ENCODE measurements at places on chromosomes 5 and 9.
A peak's percentile ranks its signal among the peaks of the same experiment; 100 is the strongest.

DNA sequence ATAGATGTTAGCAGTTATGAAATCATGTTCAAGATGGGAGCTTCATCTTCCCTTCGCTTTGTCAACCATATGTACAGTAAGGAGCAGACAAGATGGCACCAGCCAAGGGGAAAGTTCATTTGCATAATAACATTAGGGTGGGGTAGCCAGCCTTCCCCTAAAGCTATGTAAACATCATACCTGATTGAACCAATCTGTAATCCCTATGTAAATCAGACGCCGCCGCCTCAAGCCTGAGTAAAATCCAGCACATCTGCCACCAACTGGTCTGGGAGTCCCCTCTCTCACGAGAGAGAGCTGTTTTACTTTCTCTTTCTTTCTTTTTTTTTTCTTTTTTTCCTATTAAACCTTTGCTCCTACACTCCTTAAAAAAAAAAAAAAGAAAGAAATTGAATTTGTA is 30.8 kb upstream of the REEP2 start:
- DNase-seq = peak; percentile 1

DNA sequence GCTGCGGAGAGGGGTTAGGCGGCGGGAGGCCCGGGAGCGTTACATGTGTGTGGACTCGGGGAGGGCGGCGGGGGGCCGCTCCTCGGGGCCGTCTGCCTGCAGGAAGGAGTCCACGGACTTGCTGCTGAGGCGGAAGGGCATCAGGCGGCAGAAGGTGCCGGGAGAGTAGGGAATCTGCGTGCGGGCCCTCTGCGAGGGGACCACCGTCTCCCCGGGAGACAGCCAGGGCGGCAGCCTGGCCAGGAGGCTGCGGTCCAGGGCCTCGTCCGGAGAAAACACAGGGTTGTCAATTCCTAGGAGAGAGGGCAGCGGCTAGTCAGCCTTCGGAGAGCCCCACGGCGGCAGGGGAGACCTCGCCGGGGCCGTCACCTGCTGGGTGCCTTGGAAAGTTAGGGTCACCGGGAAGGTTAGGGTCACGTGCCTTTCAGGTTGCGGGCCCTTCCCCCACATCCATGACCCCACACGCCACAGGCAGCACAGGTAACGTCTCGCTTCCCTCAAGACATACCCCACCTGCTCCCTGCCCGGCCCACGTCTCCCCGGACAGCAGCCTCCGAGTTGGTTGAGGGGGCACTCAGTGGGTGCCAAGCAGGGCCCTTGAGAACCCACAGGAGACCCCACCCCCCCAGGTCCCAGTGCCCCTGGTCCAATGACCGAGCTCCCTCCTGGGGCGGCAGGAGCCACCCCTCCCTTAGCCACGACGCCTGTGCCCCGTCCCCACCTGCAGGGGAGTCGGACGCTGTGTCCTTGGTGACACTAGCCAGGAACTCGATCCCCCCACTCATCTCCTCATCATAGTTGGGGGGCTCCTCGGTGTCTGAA is 32.1 kb downstream of the EXOC3 start:
- DNase-seq = peak; percentile 22

- no peak for DNase-seq
These were observed 38.6 kb upstream of the SMC5 start for GRCh38 chr9:70220216-70220615.

- no peak for DNase-seq
These were observed 1325.0 kb upstream of the DMAC1 start for GRCh38 chr9:9124616-9125015.

- no peak for DNase-seq
These were observed 229.9 kb downstream of the SGCD start for GRCh38 chr5:156556666-156557406.

GRCh38 chr9:89669361-89669842 is 64.6 kb downstream of the GADD45G start:
- DNase-seq = no peak

DNA sequence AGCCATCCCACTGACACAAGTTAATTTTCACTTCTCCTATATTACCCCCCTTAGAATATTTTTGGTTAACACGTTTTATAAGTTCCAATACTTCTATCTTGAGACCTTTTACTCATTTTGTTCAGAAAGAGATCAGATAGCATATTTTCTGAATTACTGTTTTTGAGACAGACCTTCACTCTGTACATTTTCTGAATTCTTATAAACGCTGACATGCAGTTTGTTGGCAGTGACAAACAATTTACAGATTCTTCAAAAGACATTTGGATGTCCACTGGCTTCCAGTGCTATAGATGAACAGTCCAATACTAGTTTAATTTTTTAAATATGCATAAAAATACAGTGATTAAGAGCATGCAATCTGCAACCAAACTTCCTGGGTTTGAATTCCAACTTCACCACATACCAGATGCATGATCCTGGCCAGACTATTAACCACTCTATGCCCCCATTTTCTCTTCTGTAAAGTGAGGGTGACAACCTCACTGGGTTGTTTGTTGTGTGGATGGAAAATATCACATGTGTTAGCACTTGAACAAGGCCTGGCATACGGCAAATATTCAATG is 142.1 kb downstream of the AGTPBP1 start:
- DNase-seq = peak; percentile 25

DNA sequence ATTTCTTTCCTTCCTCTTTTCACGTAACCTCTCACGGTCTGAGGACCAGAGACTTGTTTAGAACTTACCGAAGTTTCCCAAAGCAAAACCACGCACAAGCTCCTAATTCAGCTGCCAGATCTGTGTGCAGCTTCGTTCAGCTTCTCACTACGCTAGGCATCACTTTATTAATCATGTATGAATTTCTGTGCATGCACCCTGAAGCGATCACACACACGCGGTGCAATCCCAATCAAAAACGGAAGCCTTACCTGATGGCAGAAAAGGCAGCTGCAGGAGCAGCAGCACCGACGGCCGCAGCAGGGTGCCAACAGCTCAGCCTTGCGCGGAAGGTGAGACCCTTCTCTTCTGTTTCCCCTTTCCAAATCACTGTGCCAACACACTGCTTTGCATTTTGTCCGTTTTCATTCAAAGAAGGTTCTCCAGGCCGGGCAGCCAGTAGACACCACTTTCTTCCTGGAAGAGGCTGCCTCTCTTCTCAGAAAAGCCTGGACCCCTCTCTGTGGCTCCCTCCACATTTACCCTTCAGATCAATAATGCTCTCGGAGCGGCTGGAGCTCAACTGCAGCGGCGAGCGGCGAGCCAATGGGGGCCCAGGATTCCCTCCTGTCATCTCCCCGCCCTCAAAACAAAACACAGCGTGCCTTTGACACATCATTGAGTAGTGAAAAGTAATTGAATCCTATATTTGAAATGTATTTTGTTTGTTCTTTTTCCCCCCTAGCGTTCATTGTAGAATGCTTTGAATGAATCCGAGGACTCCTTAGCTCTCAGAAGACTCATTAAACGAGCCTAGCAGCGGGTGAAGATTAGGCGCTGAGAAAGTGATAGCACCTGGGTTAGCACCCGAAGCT is at the start of gene CDH12:
TSS of gene CDH12 (minus strand) at position 538 of the 854 bp plus-strand sequence.
- peak; percentile 0 for DNase-seq

- peak; percentile 21 for DNase-seq
These were observed 10.4 kb upstream of the PPARGC1B start for GRCh38 chr5:149719666-149720065.

DNA sequence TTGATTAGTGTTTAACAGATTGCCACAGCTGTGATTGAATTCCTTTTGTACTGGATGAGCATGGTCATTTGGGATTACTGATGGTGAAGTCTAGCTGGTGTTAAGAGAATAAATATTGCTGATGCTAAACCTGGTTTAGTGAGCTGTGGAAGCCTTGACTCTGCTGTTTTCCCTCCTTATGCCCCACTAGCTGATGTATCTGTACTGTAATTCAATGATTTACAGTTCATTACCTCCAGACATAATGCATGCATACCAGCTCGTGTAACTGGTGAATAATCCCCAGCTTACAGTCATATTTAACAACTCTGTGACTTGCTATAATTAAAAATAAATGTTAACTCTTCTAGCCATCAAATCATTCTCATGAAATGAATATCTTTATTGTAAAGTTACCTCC is 1.7 kb upstream of the CMYA5 start:
- no peak for DNase-seq

- DNase-seq = no peak
These were observed 49.9 kb upstream of the ERBIN start for GRCh38 chr5:65876496-65876895.

DNA sequence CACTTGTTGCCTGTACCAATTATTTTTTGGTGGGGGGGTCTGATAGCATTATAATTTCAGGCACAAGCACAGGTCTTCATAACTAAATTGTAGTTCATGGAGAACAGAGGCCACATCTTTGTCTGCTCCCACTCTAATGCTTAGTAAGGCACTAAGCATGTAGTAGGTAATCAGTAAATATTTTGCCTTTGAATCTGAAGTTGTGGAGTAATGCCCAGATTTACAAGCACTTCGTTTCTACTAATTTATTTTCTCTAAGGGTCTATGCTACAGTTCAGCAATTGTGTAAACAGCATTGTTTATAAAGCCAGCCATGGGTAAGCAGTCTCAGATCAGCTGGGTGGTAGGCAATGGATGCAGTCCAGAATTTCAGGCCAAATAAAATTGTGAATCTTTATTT is 78.6 kb downstream of the GRIA1 start:
- peak; percentile 38 for DNase-seq

DNA sequence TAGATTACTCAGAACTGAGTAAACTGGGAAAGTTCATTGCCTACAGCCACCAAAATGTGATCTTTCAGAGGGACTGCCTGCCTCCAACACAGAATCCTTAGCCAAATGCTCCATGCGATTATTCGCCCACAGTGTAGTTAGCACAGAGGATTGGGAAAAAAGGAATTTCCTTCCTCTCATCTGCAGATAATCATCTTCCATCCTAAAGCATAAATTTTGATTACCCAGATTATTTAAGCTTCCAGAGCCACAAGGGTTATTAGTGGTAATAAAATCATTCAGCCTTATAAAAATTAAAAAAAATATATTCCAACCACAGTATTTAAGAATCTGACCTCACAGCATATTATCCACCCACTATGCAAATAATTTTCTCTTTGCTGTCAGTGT is 285.3 kb upstream of the GRAMD2B start:
- no peak for DNase-seq

- DNase-seq = no peak
These were observed 478.8 kb upstream of the ADAMTS16 start for GRCh38 chr5:4661326-4661725.

GRCh38 chr5:55897905-55898304 is 46.7 kb downstream of the IL31RA start:
- peak; percentile 98 for DNase-seq

GRCh38 chr5:100901821-100902341 is 1.2 kb downstream of the ST8SIA4 start:
- no peak for DNase-seq

- DNase-seq = no peak
These were observed 23.2 kb downstream of the MTAP start for GRCh38 chr9:21825637-21826036.

DNA sequence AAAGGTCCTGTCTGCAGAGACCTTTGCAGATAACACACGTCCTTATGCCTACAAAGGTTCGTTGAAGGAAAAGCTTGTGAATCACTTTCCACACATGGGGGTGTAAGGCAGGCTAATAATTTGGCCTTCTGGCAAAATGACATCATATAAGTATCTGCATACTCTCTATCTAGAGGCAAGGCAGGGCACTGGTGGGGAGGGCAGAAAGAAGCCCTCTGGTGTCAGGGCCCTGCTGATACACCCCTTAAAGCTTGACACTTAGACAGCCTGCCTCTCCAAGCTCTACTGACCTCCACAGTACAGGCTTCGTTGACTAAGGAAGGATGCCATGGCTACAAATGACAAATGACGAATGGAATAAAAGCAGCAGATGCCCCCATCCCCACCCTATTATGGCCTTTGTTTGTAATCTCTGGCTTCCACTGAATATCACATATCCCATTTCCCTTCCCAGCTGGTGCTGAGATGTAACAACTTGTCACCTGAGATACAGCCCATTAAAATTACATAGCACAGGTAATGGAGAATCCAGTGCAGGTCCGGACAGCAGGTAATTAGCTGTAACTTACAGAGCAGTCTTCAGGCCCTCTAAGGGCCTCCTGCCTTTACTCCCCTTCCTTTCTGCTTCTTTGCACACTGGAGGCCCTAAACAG is 76.9 kb upstream of the IFNK start:
- no peak for DNase-seq

DNA sequence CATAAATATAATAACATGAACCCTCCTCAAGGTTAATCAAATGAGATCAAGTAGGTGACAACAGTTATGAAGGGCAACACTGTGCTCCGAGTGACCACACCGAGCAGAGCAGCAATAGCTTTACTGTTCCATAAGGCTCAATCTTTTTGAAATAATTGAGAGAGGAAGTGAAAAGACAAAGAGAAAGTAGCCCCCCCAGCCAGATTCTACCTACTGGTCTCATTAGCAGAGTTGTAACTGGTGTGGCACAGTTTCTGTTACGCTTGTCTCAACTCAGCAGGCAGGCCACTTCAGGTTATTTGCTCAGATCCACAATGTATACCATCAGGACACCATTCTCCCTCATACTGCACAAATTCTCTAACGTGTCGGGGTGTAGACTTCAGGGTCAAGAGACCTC is 14.0 kb downstream of the PRUNE2 start:
- DNase-seq = no peak

DNA sequence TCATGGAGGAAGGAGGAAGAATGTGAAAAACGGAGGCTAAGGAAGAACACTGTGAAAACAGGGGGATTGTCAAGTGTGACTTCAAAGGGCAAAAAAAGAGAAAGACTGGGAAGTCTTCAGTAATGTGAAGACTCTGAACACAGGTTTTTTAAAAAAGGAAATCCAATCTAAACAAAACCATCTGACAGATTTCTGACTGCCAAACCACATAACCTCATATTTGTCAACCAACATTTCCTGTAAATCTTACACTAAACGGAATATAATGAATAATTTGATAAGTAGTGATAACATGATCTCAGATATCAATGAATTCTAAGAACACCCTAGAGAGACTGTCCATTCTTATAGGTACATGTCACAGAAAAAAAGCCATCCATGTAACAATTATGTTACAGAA is 124.7 kb downstream of the FBN2 start:
- DNase-seq = peak; percentile 55

- DNase-seq = no peak
These were observed 395.7 kb upstream of the ZNF462 start for GRCh38 chr9:106467113-106467864.

DNA sequence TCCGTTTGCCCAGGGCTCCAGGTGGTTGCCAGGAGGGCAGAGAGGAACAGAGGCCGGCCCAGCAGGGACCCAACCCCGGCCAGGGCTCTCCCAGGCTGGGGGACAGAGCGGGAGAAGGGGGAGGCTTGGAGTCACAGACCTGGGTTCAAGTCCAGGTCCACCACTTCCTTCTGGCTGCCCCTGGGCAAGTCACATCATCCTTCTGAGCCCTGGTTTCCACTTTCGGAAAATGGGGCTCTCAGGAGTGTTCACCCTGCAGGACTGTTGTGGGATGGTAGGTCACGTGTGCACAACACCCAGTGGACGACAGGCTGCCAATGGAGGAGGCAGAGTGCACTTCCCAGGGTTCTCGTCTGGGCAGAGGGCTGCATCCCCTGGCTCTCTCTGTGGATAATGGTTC is 245.4 kb downstream of the PBX3 start:
- no peak for DNase-seq

Measured in adipocyte (in vitro differentiated cells).